ENCODE measurements at places on chromosomes 11 and 22.

GRCh38 chr11:95378789-95379188 is 147.8 kb upstream of the SESN3 start:
- DNase-seq, result no peak

DNA sequence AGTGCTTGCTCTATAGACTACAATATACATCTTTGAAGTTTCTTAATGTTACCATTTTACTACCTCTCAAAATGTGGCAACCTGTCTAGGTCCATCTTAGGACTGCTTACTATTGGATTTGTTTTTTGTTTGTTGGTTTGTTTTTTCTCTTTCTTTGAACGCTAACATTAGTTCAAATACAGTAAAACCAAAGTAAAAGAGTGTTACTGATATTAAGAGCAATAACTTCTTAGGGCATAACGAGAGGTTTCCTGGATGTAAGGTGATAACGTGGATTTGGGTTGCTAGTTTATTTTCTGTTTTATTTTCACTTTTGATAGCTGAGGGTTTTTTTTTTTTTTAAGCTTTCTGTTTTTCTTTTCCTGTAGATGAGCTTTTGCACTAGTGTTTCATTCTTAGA is 43.6 kb downstream of the TMEM135 start:
- DNase-seq, result no peak

GRCh38 chr11:72140661-72141060 is 5.1 kb downstream of the FOLR3 start:
- no peak for DNase-seq

DNA sequence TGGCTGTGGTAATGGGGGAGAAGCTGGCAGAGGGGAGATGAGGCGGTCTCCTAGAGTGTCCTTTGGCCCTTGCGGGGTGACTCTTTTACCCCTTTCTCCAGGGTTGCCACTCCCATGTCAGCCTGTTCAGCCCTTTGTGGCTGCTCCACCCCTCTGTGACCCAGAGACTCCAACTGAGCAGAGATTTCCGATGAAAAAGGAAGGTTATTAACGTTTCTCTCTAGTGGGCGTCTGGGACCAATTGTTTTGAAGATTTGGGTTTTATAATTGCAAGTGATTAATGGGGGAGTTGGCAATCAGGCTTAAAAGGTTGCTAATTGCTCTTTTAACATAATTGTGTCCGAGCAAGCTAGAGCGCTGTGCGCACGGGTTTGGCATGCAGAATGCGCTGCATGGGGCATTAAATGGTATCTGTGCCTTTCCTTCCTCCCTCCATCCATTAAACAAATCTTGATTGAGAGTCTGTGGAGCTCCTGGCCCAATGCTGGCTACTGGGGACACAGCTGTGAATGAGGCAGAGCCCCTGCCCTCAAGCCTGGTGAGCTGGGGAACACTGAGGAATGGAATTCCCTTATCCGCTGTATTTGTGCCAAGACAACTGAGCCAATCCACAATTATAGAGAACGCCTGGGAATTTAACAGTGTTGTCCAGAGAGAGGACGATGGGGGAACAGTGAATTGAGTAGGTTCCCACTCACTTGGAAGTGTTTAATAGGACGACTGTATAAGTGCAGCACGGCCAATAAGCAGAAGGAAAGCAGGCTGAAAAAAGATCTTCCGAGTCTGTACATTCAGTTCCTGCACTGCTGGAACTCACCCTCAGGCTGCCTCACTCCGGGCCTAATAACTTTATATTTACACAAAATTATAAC is 295.9 kb downstream of the MIAT start:
- DNase-seq, result no peak

DNA sequence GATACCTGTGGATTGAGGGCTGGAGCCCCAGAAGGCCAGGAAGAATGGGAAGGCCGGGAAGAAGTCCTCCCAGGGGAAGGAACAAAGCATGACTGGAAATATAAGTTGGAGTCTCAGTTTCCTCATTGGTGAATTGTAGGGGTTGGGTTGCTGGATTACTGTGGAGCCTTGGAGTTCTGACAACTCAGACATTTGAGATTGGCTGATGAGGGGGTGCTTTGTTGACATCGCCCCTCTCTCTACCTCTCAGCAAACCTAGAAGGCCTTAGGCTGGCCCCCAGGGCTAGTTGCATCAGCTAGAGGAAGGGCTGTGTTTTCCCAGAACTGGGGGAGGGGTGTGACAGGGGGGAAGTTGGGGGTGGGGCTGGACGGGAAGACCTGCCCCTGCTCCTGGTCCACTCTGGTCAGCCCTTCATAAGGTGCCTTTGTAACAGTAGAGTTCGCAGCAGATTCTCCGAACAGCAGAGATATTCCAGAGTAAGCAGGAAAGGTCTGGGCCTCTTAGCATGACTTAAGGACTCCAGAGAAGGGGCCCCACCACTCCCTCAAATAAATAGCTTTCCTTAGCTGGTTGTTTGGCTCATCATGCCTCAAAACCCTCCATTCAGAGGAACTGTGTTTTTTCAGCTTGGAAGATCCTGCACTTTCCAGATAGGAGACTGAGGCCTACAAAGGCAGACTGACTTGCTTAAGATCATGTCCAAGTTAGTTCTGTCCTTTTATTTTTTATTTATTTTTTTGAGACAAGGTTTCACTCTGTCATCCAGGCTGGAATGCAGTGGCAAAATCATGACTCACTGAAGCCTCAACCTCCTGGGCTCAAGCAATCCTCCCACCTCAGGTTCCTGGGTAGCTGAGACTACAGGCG is 12.5 kb upstream of the THRSP start:
- DNase-seq, result no peak

GRCh38 chr11:67418476-67419281 is 3.2 kb downstream of the CARNS1 start:
- no peak for DNase-seq

DNA sequence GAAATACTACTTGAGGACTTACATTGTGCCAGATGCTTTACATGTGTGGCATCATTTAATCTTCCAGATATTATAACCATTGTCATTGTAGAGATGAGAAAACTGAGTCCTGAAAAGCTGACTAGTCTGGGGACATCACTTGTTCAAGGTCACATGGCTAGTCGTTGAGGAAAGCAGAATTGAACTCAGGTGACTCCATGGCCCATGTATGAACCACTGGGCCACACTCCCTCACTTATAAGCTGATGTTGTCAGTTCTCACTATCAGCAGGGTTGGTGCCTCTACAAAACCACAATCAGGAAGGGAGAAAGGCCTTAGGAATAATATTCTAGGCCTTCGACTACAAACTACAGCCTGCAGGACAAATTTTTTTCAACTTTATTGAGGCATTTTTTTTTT is 26.1 kb upstream of the ADA2 start:
- DNase-seq, result no peak

DNA sequence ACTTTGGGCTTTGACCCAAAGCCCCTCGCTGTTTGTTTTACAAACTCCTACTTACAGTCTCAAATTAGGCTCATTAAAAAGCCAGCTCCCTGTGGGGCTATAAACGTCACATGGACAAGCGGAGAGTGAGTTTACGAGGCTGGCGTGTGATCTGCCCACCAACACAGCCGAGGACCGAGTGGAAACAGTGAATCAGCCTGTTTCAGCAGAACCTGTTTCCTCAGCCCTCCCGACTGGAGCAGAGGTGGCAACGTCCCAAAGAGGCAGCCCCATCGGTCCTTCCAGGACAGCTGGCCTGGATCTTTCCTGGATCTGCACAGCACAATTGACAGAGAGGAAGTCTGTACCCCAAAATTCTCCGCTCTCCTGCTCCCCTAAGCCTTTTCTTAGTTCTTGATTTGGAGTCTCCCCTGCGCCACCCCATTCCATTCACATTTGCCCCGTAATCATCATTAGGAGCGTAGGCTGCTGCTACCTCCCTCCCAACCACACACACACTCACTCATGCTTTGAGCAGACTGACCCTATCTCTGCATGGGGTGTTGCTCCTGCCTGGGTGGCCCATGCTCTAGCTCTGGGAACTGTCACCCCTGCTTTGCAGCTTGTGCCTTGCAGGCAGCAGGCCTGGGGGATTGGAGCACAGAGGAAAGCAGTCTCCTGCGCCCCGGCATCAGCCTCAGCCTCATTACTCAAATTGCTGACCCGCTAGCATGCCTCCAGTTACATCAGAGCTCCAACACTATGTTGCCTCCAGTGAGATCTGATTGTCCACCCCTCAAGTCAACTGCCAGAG is 117.8 kb downstream of the NAT10 start:
- DNase-seq, result peak; percentile 30

DNA sequence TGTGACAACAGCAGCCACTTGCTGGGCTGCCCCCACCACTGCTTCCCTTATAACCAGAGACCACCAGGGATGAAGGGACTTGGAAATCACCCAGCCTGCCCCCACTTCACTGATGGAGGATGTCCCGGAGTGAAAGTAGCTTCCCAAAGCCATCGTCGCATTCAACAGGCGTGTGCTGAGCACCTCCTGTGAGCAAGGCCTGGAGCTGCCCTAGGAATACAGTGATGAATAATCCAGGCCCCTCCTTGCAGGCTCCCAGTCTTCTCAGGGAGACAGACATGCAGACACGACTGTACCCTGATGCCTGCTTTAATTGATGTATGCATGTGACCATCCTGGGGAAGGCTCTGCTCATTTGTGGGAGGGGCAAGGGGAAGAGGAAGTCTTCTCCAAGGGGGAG is 22.6 kb downstream of the PTPN5 start:
- DNase-seq, result no peak

DNA sequence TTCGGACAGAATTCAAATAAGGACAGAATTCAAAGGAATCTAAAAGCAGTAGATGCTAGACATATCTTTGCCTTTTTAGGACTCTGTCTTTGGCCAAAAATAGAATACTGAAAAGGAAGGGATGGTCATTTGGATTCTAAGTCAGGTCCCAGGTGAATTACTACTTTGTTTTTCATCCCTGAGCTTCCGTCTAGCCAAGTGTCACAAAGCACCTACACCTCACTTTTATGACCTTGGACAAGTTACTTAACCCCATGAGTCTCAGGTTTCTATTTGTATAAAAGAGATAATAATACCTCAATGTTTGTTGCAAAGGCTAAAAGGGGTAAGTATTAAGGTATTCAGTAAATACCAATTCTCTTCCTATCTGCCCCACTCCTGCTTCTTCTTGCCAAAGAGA is 7.3 kb downstream of the KIF18A start:
- no peak for DNase-seq

DNA sequence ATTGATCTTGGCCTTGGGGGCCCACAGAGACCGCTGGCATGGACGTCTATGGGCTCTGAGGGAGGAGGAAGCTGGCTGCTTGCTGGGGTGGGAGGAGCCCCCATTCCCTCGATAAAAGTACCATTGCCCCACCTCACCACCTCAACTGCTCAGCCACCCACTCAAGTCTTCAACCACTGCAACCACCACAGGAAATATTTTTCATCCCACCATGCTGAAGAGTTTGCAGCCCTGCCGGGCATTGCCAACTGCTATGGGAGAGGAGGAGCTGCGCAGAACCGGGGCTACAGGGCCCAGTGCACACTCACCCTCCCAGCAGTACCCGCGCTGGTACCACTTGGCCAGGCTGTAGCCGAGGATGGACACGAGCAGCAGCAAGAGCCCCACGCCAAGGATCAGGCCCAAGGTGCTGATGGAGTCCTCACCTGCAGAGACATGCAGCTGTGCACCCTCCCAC is 29.2 kb downstream of the IL10RA start:
- DNase-seq, result no peak

- DNase-seq, result no peak
Observed at GRCh38 chr11:67282876-67283371, 6.2 kb upstream of the ANKRD13D start.

- DNase-seq, result no peak
Observed at GRCh38 chr11:108393046-108393445, 74.3 kb downstream of the C11orf65 start.

GRCh38 chr11:74297484-74297883 is 14.0 kb downstream of the P4HA3 start:
- no peak for DNase-seq

DNA sequence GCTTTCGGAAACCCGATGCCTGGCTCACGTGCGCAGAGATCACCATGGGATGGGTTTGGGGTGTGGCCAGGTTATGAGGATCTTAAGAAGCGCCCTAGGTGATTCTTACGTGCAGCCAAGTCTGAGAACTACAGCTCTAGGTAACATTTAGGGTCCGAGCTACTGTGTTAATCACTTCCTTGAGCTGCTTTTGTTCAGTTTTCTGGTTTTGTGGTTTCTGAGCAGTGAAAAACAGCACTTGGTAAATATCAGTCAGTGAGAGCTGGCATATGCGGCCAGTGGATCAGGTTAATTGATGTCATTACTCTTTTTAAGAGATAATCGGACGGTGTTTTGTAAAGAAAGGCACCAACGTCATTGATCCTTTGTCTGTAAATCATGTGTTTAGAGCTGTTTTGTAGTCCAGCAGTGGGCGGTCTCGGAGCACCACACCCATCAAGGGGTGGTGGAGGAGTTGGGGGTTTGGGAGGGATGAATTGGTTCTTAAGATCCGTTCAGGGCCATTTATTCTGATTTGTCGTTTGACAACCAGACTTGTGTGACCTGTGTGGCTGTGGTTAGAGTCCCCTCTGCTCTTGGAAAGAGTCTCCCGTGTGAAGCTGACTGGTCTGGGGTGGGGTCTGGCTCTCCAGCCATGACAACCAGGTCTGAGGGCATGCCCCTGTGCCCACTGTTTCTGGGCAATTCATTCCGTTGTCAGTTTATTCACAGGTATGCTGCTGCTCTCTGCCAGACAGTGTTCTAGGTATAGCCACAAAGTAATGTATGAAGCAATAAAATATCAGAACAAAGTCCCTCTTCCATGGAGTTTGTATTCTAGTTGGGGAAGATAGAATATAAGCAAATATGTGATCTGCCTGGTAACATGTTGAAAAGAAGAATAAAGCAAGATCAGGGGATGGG is 61.9 kb upstream of the SORL1-AS1 start:
- DNase-seq, result no peak

- no peak for DNase-seq
Observed at GRCh38 chr11:92866679-92867282, 102.7 kb upstream of the MTNR1B start.

- DNase-seq, result no peak
Observed at GRCh38 chr11:87491381-87491780, 453.6 kb downstream of the TMEM135 start.

GRCh38 chr22:23831781-23832180 is 7.0 kb downstream of the DERL3 start:
- DNase-seq, result no peak

DNA sequence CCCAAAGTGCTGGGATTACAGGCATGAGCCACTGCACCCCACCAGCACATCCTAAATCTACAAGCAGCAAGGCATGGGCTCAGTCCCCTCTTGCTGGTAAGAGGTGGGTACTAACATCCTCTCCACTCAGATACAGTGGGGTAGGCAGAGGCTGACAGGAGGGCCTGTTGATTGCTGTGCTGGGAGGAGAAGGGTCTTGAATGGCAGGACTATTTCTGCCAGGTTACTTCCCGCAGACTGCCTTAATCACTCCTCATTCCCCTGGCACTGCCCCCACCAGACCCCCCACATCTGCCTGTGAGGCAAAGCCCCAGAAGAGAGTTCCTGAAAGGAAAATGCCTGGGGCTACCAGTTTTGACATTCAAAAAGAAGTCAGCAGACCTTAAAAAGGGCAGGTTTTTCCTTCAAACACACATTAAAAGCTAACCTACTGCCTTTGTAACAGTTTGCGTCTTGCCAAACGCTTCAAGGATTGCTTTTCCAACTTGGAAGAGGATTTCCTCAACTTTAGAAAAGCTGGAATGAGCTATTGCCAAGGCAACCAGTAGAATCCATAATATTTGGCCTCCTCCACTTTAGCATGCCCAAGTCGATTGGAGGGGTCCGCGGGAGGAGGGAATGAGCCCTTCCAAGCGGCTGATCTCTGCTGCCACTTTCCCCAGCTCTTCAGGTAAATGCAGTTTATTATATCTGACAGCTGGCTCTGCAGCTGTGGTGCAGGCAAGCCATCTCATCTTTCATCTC is 62.0 kb downstream of the FDX1 start:
- DNase-seq, result no peak
